ENCODE measurements at places on chromosomes 12 and 14. TPM values are rescaled to one million over a fixed set of nuclear protein-coding genes. Genes with fewer than 3 reads are reported as not detected.
A peak's percentile ranks its signal among the peaks of the same experiment; 100 is the strongest.

DNA sequence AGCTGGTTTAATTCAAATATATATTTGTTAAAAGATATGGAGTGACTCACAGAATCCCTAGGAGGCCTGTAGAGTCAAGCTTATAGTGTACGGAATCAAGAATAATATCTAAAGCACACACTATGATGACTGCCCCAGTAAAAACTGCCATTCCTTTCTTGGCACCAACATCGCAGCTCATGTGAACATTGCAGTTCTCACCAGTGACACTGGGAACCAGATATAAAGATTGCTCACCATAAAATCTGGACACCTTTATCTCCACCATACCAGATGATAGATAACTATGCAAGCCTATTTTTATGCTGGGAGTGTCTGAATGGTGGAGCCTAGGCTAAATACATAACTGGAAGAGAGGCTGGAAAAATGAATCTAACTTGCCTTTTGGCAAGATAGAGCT, 463.9 kb upstream of the TBX3 start:
- DNase-seq = no peak

GRCh38 chr12:118166946-118167345, 31.0 kb downstream of the PEBP1 start:
- no peak for DNase-seq

- peak; percentile 65 for DNase-seq
These were observed 7.3 kb downstream of the MSI1 start for GRCh38 chr12:120361506-120362208.

- DNase-seq = no peak
These were observed 131.1 kb downstream of the ETV6 start for GRCh38 chr12:11780521-11781101.

The APOF gene
- total RNA-seq = not detected

The SLC7A8 gene
- 18.2 TPM for total RNA-seq

GRCh38 chr12:115485503-115485902, 792.0 kb downstream of the MED13L start:
- DNase-seq = no peak

GRCh38 chr12:130764073-130764472, 48.0 kb upstream of the RIMBP2 start:
- DNase-seq = no peak

The ST8SIA1 gene
- not detected for total RNA-seq

The PPHLN1 gene
- total RNA-seq = 20.8 TPM

- DNase-seq = no peak
These were observed 39.6 kb downstream of the BRMS1L start for GRCh38 chr14:35865611-35866324.
